ENCODE measurements at places on chromosomes 2 and 18. TPM values are rescaled to one million over a fixed set of nuclear protein-coding genes. Genes with fewer than 3 reads are reported as not detected.

The ERFE gene
- total RNA-seq, result 2.3 TPM

The PROC gene
- total RNA-seq, result 1.2 TPM

The PJVK gene
- total RNA-seq, result not detected

The GPBAR1 gene
- total RNA-seq, result 0.43 TPM

The MAP3K2 gene
- total RNA-seq, result 49.4 TPM

The CDK15 gene
- total RNA-seq, result not detected

The CHN1 gene
- 0.21 TPM for total RNA-seq

The FAM237A gene
- not detected for total RNA-seq

The SLC5A7 gene
- not detected for total RNA-seq

The SCG2 gene
- 0.24 TPM for total RNA-seq

The MEX3C gene
- total RNA-seq, result 64.3 TPM

The LYG2 gene
- not detected for total RNA-seq

The ARHGEF4 gene
- 50.6 TPM for total RNA-seq

The SLC39A6 gene
- 191 TPM for total RNA-seq

The PPP1R1C gene
- 1.4 TPM for total RNA-seq

The SKOR2 gene
- total RNA-seq, result not detected

The ALPP gene
- not detected for total RNA-seq

The TUBA3E gene
- not detected for total RNA-seq

The FSIP2 gene
- total RNA-seq, result 0.21 TPM

The ADCY3 gene
- total RNA-seq, result 46.5 TPM

The LHCGR gene
- not detected for total RNA-seq

The RAB17 gene
- 2.1 TPM for total RNA-seq

The CTLA4 gene
- not detected for total RNA-seq

The SERPINB10 gene
- total RNA-seq, result 4.8 TPM

The CEP192 gene
- 26.5 TPM for total RNA-seq

The FOSL2 gene
- total RNA-seq, result 179 TPM

The RBM43 gene
- total RNA-seq, result 1.3 TPM

The IL36A gene
- 3.0 TPM for total RNA-seq

The NCKAP5 gene
- 0.43 TPM for total RNA-seq

The TCF7L1 gene
- 0.64 TPM for total RNA-seq

The RAMP1 gene
- 4.9 TPM for total RNA-seq

The C2orf80 gene
- total RNA-seq, result not detected

The PLGLB2 gene
- total RNA-seq, result 0.24 TPM

The RPRM gene
- total RNA-seq, result not detected

The RND3 gene
- total RNA-seq, result 100.0 TPM

The NAT8 gene
- not detected for total RNA-seq

The SERPINB12 gene
- total RNA-seq, result 0.48 TPM

The RETSAT gene
- total RNA-seq, result 108 TPM

The GPAT2 gene
- total RNA-seq, result 1.5 TPM

The RIT2 gene
- not detected for total RNA-seq

The TP53I3 gene
- total RNA-seq, result 20.2 TPM

The LRRC30 gene
- total RNA-seq, result not detected

The MFSD2B gene
- total RNA-seq, result not detected

The GLI2 gene
- total RNA-seq, result under 0.01 TPM

The TMEM214 gene
- 15.4 TPM for total RNA-seq

The DPYSL5 gene
- total RNA-seq, result not detected

The GYPC gene
- total RNA-seq, result 7.7 TPM

The IL36B gene
- total RNA-seq, result not detected

Data from tracheal epithelial cell (primary cell).